ENCODE measurements at places on chromosomes 2 and 18.

DNA sequence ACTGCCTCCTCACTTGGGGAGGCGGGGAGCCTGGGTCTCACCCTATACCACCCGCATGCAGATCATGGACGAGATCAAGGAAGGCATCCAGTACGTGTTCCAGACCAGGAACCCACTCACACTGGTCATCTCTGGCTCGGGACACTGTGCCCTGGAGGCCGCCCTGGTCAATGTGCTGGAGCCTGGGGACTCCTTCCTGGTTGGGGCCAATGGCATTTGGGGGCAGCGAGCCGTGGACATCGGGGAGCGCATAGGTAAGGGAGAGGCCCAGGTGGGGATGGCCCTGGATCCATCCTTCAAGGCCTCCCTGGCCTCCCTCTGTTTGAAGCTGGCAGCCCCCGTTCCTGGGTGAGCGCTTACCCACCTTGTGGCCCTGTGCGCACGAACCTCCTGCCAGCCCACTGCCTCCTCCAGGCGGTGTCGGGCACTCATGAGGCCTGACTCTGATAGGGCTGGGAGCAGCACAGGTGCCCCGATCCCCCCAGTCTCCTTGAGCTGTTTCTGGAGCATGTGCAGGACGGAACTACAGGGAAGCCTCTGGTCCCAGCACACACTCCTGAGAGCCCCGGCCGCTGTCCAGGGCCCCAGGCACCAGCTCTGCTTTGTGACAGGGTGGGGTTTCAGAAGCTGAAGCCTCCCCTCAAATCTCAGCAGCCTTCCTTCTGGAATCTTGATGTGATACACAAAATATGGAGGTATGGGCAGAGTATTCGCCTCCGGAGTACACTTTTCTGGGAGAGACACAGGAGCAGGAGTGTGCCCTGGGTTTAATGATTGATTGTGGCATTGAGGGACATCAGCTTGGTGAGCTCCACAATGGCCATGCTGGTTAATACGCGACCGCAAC is 708 bp downstream of the AGXT start:
- no peak for DNase-seq

- no peak for DNase-seq
Observed at GRCh38 chr2:190819840-190820301, 60.8 kb upstream of the GLS start.

DNA sequence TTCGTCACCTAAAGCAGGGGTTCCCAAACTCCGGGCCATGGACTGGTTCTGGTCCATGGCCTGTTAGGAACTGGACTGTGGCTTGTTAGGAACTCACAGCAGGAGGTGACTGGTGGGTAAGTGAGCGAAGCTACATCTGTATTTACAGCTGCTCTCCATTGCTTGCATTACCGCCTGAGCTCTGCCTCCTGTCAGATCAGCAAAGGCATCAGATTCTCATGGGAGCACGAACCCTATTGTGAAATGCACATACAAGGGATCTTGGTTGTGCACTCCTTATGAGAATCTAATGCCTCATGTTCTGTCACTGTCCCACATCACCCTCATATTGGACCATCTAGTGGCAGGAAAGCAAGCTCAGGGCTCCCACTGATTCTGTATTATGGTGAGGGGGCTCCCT is 217.0 kb downstream of the ZFP36L2 start:
- DNase-seq = no peak

DNA sequence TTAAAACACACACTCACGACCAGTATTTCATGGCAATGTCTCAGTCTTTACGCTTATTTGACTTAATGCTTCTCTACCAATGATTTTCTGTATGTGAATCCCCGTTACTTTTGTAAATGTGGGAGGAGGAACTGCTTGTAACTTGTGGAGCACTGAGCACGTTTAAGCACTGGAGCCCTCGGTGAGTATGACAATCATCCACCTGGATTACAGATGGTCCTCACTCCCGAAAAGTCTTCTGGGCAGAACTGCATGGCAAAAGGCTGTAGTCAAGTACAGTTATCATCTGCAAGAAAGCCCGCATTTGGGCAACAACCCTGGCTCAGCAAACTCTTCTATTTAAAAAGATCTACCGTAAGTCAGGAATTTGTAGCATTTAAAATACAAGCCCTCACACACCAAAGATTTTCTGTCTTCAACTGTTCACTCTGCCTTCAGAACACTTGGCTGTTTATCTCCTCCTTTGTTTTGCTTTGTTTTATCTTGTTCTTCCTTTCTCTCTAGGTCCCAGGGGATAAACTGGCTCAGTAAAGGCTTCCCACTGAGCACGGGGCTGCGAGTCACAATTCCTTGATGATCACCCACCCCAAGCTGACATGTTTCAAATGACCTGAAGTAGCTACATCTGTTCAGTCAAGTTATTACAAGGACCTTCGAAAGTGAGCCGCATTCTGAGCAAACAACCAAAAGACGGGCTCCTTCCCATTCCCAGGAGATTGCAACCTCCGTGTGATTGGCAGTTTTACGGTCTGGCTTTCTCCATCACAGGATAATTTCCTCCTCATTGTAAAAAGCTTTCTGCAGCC is 102.2 kb downstream of the DLGAP1 start:
- DNase-seq = no peak

- no peak for DNase-seq
Observed at GRCh38 chr2:191150230-191150599, 579 bp downstream of the STAT4 start.

- no peak for DNase-seq
Observed at GRCh38 chr2:175786471-175787124, 215.5 kb downstream of the LNPK start.

DNA sequence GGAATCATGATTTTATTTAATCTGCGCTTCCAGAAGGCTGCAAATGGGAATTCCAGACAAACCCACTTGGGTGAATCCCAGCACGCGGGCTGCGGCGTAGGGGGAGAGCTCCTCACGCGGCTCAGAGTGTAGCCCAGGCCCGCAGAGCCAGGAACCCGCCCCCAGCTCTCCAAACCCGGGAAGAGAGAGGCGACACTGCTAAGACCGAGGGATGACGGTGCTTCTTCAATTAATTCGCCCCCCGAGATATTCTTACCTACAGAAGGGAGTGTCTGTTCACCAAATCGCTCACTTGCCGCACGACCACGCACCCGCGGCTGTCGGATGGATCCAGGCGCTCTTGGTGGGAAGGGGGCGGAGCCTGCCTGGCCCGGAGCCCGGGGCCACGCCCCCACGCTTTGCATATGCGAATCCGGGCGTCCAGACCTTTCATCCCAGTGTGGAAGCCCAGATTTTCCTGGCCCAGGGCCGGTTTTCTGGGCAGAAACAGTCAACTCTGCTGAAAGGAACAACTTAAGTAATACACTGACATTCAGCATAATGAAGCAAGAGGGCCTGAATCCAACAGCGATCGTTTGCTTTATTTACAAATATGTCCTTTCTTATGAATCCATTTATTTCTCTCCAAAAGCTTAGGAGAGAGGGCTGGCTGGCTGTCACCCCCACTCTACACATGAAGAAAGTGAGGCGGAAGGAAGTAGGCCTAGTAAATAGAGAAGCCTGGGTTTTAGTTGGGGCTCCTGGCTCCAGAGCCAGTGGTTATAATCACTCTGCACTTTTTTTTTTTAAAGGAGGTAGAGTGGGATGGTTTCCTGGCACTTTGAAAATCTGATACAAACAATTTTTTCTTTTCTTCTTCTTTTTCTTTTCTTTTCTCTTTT is at the start of gene SLC19A3:
Gene SLC19A3 (minus strand): TSS at position 342 of the 881 bp plus-strand sequence. CDS start 15,710 bp downstream, outside the sequence.
- DNase-seq = peak; percentile 74

DNA sequence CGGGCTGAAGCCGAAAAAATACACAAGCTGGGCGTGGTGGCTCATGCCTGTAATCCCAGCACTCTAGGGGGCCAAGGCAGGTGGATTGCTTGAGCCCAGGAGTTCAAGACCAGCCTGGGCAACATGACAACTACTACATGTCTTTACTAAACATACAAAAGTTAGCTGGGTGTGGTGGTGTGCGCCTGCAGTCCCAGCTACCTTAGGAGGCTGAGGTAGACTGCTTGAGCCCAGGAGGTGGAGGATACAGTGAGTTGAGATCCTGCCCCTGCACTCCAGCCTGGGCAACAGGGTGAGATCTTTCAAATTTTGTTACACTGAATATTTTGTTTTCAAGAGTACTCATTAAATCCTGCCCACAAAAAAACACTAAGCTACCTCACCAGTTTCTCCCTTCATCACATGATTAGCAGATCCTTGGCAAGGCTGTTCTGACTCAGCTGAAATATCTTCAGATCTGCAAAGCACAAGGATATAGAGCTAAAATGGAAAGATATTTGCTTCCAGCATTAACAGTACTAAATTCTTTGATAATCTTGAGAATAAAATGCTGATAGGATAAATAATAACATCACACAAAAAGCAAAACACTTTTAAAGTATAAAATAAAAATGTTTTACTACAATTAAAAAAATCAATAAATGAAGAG is 28.2 kb upstream of the MCM6 start:
- no peak for DNase-seq

DNA sequence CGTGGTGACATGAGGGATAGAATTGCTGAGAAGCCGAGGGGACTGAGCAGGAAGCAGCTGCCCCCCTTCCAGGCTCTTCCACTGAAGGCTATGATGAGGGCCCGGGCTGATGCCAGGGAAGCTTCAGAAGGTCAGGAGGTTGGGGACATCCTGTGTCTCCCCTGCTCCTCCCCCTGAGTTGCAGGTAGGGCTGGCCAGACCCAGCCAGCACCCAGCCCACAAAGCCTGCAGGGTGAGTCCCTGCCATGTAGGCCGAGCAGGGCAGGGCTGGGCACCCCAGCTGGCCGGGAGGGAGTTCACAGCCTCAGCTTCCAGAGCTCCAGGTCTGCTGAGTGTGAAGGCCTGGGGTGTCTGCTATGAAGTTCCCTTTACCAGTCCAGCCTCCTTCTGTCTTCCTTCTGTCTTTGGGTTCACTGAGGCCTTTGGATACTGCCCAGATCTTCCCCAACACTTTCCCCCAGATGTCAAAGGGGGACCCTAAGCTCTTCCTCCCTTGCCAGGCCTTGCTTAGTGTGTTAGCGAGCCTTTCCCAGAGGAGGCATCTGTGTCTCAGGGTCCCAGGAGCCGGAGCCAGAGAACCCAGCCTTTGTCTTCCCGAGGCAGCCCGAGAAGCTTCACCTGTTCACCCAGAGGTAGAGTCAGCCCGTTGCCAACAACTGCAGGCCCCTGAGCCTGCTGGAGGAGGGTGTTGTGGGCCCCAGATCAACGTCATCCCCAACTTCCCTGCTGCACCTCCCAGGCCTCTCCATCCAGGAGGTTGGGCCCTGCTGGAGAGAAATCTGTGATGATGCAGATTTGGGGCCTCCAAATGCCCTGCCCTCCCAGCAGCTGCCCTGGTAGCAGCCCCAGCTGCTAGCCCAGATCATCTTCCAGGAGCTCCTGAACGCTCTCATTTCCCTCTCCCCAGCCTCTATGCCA is 3.6 kb upstream of the NCL start:
- no peak for DNase-seq

DNA sequence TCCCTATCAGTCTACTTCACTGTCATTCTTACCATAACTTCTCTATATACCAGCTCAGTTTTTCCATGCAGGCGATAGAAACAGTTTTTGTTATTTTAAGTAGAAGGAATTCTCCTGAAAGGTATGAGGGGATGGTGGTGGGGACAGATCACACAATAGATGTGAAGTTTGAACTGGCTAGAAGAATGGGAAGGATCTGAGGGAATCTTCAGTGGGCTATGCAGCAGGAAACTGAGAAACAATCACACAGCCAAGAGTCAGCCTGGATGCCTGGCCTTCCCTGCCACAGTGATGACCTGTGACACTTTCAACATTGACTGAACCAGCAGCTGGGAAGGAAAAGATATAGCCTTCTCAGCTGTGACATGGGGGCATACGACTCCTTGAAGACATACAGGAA is 329.1 kb upstream of the GULP1 start:
- no peak for DNase-seq

- DNase-seq = no peak
Observed at GRCh38 chr2:156704617-156705016, 268.4 kb downstream of the GPD2 start.

GRCh38 chr2:232028071-232028470 is 66.6 kb downstream of the DIS3L2 start:
- DNase-seq = no peak

- DNase-seq = no peak
Observed at GRCh38 chr2:69946351-69947324, 14.8 kb downstream of the ASPRV1 start.

DNA sequence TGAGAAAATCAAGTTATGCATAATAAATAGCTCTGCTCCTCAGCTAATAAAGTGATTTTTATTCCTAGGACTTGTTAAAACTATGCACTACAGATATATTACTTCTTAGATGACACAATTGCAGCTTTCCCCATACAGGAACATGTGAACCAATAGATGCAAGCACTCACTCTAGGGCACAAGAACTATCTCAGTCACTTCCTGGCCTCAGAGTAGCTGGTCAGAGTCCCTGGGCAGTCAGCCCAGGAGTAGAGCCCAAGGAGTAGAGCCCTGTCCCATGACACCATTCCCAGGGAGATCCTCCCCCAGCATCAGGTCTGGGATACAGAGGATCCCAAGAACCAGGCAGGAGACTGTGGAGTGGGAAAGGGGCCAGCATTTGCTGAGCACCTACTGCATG is 2.7 kb downstream of the TNS1 start:
- no peak for DNase-seq

- DNase-seq = no peak
Observed at GRCh38 chr2:61775956-61776570, 77.8 kb downstream of the FAM161A start.

- no peak for DNase-seq
Observed at GRCh38 chr2:216786676-216787075, 73.2 kb downstream of the TNP1 start.

- DNase-seq = no peak
Observed at GRCh38 chr18:8011361-8011760, 444.2 kb downstream of the PTPRM start.

GRCh38 chr2:217065012-217065290 is 205.1 kb upstream of the TNP1 start:
- no peak for DNase-seq

- no peak for DNase-seq
Observed at GRCh38 chr18:31664101-31664500, 20.3 kb downstream of the B4GALT6 start.

DNA sequence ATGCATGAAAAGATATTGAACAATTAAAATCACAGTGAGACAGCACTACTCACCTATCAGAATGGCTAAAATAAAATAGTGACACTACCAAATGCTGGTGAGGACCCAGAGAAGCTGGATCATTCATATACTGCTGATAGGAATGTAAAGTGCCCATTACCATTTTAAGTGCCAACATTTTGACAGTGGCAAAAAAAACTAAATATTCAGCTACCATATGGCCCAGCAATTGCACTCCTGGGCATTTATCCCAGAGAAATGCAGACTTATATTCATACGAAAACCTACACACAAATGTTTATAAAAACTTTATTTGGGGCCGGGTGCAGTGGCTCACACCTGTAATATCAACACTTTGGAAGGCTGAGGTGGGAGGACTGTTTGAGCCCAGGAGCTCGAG is 47.6 kb downstream of the FBXO36 start:
- no peak for DNase-seq
